Activated naive CD4-positive, alpha-beta T cell treated with anti-CD3 and anti-CD28 coated beads for 36 hours (primary cell): ENCODE measurements at places on chromosomes 4 and X. TPM values are rescaled to one million over a fixed set of nuclear protein-coding genes. Genes with fewer than 3 reads are reported as not detected.

- DNase-seq, result no peak
Observed at GRCh38 chr4:17096692-17097091, 198.2 kb upstream of the LDB2 start.

GRCh38 chrX:13220916-13221315 lies 98.9 kb downstream of the ATXN3L start:
- DNase-seq, result no peak

DNA sequence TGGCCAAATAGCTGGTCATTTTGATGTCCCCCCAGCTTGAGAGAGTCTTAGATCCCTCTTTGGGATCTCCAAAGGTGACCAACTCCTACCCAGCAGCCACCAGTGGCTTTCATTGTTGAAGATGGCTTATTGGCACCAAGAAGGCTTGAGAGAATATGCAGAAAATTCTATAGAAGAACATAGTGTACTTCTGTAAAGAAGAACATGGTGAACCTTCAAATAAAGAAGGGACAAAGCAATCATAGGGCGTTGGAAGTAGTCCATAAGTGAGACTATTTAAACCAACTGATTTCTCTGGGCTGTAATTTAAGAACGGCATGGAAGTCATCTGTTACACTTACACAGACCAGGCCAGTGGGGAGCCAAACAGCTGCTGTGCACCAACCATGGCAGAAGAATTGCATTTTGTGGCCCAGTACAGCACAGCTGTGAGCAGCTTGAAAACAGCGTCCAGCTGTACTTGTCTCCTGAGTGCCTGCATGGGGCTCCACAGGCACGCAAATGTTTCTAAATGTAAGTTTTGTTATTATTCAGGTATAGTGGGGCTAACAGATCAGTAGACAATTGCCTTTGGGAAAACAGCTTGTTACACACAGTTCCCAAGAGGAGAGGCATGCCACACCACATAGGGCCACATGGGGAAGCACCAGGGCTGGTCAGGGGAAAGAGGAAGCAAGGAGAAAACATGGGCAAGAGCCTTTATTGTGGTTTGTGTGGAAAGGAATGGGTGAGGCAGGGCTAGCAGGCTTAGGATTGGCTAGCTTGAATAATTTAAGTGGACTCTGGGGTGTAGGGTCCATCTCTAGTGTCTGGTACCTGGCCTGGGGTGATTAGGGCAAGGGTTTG lies 125.0 kb downstream of the ARHGAP6 start:
- no peak for DNase-seq

- DNase-seq, result no peak
Observed at GRCh38 chrX:70922774-70923473, 8.0 kb downstream of the SLC7A3 start.

DNA sequence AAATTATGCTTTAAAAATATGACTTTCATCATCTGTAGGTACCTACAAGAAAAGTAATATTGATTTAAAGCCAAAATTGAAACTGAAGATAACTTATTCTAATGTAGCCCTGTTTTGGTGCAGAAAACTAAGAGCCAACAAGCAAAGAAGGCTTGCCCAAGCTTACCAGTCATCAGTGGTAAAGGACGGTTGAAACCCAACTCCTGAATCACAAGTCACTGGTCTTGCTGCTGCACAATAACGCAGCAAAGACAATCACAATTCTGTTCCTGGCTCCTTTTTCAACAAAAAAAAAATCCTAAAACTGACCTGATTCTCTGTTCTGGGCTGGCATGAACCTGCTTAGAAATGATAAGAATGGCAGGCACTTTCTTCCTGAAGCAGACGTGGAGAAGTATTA lies 34.5 kb downstream of the WDFY3 start:
- no peak for DNase-seq

Gene CSN1S1
- not detected for total RNA-seq

Gene MAGIX
- total RNA-seq, result 0.25 TPM

Gene ANKRD17
- 44.2 TPM for total RNA-seq

Gene FOXR2
- total RNA-seq, result not detected

Gene USP17L30
- total RNA-seq, result not detected
